ENCODE measurements at places on chromosomes 2 and 18.

GRCh38 chr2:219158586-219158985 is 2.0 kb downstream of the NHEJ1 start:
- no peak for DNase-seq

GRCh38 chr18:987325-988186 is 82.9 kb downstream of the ADCYAP1 start:
- no peak for DNase-seq

- peak; percentile 72 for DNase-seq
Measured at GRCh38 chr2:33583194-33583938, 15.7 kb downstream of the FAM98A start.

- DNase-seq, result no peak
Measured at GRCh38 chr2:102141970-102142828, at the start of gene IL1R1. Gene IL1R1 (plus strand): TSS chr2:102142746. CDS start chr2:102157725, 14,979 bp downstream.

- DNase-seq, result no peak
Measured at GRCh38 chr2:145792745-145793144, 1272.8 kb upstream of the ZEB2 start.

GRCh38 chr2:73837847-73838585 is 9.3 kb downstream of the STAMBP start:
- no peak for DNase-seq

DNA sequence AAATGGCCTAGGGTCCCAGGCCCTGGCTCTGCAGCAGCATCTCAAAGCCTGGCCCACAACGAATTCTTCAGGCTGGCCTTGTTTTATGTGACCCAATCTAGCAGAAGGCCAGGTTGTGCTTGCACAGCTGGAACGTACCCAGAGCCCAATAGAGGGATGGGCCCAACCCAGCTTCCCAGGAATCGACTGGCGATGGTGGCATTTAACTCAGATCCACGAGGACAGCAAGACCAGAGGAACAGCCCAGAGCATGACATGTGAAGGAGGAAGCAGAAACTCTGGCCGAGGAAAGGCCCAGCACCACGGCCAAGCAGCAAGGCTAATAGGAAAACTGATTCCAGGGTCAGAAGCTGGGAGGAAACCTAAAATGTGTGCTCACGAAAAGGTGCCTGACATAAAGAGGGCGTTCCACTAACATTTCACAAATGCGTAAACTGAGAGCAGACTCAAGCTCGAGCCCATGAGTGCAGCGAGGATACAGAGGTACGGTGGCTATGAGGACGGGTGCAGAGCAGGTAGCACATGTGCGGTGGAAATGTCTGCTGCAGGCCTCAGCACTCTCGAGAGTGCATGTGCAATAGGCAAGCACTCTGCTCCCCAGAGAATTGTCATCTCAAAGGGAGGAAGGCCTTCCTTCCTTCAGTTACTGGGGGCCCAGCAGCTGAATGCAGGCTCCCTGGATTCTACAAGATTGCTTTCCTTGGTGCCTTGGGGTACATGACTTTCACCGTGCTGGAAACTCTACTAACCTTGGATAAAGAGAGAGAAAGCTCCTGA is 156.9 kb upstream of the GLI2 start:
- no peak for DNase-seq

DNA sequence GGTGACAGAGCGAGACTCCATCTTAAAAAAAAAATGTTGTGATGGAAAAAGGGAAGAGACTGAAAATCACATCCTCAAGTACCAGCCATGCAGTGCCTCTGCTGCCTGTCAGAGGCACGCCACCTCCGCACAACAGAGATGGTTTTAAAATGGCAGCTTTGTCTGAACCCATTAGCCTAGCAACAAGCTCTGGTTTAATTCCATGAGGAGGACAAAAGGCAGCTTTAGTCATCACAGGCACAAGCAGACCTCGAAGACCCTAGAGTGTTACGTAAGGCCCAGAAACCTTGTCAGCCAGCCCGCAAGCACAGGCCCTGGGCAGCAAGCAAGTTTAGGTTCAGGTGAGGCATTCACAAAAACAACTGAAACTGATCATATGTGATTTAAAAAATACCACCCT is 10.4 kb downstream of the LCT start:
- no peak for DNase-seq

DNA sequence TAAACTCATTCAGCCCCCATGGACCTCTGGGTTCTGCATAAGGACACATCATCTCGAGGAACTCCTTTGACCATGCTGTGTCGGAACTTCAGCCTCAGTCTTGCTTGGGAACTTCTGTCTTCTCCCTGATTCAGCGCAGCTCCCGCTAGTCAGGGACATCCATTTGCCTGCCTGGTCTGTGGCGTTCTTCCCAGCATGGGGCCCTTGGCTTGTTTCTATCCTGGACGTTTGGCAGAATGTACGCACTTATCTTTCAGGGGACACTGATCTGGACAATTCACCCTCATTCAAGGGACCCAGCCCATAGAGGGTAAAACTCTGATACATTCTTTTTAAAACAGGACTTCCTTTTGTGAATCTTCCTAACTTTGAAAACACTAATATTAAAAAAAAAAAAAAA is 75.8 kb upstream of the WIPF1 start:
- DNase-seq, result no peak

GRCh38 chr2:86229221-86229620 is 30.0 kb downstream of the MRPL35 start:
- no peak for DNase-seq

GRCh38 chr2:199303728-199304177 is 154.0 kb downstream of the SATB2 start:
- no peak for DNase-seq

- DNase-seq, result no peak
Measured at GRCh38 chr2:217623281-217623912, 379.4 kb downstream of the TNS1 start.

- no peak for DNase-seq
Measured at GRCh38 chr18:24181806-24182205, 42.9 kb downstream of the CABYR start.

GRCh38 chr2:20595439-20596192 is 55.3 kb downstream of the HS1BP3 start:
- DNase-seq, result no peak

DNA sequence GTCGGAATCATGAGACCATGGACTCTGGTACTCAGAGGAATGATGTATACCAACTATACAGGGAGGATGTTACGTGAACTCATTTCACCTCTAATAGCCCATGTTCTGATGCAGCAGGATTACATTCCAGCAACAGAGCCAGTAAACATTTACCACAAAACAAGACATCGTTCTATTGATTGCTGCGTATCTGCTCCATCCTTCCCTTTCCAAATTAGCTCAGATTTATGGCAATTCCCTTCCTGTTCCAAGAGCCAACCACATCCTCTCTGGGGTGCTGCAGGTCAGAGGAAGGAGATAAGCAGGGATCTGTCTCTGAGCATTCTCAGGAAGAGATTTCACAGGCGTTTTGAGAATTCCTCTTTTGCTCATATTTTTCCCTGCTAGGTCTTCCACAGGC is 98.3 kb downstream of the KLF7 start:
- no peak for DNase-seq

DNA sequence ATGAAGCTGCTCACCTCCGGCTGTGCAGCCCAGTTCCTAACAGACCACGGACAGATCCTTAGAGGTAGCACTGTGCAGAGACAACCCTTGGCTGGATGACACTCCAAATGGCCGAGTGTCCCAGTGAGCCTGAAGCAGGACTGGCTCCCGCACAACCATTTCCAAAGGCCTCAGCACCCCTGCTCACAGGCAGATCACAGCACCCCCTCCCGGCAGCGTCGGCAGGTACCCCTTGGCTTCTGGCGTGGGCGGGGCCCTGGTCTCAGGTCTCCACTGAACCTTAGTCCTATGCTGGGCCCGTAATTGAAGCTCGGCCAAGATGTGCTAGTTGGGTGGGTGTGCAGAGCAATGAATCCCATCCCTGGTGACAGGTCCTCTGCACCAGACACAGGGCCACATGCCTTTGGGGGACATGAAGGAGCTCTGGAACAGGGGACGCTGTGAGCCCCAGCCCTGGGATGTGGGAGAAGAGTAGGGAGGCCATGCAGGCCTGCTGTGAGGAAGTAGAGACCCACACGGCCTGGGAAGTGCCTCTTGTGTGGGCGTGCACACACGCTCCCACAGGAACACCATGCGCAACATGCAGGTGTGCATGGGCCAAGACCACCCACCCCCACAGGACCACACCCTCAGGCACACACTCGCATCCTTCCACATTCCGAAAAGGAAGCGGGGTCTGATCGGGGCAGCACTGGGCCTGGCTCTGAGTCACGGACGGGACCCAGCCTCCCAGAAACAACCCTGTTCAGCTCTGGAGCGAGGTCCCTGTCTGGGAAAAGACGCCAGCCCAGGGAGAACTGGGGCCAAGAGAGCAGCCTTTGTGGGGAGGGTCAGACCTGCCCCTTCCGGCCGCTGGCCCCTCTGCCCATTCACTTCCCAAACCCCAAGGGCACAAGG is 2.8 kb downstream of the DUSP2 start:
- no peak for DNase-seq

DNA sequence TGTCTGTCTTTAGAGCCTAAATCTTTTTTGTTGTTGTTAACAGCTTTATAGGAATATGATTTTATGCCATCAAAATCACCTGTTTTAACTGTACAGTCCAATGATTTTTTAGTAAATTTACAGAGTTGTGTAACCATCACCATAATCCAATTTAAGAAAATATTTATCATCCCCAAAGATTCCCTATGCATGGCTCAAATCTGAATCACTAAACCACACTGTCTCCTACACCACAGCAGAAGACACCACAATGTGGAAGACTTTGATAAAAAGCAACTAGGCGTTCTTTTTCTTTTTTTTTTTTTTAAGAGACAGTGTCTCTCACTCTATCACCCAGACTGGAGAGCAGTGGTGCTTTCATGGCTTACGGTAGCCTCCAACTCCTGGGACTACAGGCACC is 99.6 kb downstream of the TXNL1 start:
- DNase-seq, result no peak
